ENCODE measurements at places on chromosomes 7 and 10.

- DNase-seq = no peak
These were observed 6.0 kb upstream of the SHH start for GRCh38 chr7:155818154-155818819.

DNA sequence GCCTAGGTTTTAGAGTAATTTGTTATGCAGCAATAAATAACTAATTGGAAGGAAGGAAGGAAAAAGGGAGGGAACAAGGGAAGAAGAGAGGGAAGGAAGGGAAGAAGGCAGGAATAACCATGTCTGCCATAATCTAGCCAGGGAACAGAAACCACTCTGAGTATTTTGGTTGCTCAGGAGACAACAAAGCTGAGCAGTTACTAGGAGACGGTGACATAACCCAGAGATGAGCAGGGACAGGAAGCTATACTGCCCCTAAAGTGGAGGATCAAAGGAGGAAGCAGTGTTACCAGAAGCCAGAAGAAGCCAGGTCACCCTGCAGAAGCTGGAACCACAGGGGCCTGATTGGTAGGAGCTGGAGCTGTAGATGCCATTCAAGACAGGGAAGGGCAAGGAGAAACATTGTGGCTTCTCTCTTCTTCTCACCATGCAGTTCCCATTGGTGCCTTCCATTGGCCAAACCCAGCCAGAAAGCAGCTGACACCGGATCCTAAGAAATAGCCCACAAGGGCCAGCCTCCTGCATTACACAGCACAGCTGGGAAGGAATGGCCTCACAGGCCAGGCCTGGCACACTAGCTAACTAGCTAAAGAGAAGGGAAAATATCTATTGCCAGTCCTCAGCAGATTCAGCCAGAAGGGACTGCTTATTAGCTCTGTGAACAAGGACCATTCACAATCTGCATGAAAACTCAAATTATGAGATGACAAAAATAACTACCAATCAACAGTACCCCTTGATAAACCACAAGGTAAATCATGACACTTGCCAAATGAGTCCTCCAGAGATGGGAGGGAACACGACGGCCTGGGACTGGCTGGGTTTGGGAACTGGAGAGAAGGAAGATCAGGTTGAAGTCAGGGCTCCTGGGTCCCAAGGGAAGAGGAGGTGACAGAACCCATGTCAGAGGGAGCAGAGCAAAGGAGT lies 184.5 kb upstream of the NFE2L3 start:
- no peak for DNase-seq

DNA sequence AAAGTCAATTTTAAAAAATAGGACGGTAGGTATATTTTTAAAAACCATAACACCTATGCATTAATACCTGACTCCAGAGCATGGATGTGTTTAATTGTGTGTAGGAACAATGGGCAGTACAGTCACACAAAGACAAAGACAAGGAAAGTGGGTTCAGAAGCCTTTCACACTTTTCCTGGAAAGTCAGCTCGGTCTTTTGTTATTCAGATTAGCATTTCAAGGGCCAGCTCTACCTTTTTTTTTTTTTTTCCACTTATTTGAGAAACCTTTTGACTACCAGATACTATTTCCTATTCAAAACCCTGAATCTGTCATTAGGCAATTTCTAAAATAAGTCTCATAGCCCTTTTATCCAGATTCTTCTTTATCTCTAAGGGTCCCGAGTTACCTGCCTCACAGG lies 401.9 kb downstream of the PARD3 start:
- no peak for DNase-seq

DNA sequence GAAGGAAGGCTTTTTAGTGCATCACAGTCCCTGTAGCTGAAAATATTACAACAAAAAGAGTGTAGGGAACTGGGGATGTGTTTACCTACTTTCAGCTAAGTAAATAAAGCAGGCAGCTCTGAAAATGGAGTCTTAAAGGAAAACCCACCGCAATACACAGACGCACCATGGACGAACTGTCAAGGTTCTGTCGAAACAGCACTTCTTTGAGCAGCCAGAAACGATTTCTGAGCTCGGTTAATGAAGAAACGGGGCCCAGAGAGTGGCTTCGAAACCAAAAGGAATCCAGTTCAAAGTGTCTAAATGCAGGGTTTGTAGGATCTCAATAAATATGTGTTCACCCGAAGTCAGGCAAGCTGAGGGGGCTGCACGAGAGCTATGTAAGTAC lies 275.4 kb upstream of the NEBL start:
- no peak for DNase-seq

- no peak for DNase-seq
These were observed 694.5 kb upstream of the PCDH15 start for GRCh38 chr10:55495555-55495954.

GRCh38 chr10:110433740-110434139 lies 64.0 kb upstream of the DUSP5 start:
- no peak for DNase-seq

DNA sequence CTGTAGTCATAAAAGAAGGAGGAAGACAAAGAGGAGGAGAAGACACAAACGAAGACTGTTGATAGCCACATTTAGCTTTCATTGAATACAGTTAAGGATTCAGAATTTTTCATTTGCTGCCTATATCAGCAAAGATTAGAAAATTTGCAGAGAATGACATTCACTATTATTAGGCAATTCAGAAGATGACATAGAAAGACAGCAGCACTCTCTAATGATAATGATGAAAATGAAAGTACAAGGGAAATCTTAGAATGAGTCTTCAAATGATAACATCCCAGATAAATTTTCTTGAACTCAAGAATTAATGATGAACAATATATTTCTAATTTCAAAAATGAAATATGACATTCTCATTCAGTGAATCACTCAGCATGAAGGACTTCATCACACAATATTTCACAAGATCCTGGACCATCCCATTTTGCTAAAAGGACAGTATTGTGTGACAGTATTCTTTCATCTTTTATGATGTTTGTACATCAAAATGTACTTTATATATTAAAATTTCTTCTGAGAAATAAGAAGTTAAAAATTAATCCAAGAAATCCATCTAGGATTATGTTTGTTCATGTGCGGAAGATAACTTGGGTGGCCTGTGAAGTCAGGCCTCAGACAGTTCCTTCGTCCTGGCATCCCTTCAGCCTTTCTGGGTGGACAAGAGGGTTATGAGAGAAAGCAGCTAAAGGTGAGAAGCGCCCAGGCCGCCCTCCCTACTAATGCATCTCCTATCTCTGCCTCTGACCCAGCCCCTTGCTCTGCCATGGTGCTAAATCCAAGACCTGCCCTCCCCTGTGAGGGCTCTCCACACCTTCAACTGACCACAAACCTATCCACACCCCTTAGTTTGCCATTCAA lies 47.4 kb upstream of the CAMK2B start:
- DNase-seq = no peak

DNA sequence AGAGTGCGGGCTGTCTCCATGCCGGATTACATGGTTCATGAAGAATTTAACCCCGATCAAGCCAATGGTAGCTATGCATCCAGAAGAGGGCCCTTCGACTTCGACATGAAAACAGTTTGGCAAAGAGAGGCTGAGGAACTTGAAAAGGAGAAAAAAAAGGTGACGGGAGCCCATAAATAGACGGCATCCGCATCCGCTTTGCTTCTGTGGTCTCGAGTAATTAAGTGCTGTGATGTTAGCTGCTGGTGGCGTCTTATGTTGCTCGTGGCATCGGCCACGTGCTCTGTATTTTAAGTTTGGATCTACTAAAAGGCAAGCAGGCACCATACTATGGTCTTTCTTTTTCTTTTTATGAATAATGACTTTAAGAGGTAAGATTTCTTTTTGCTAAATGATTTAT lies 11.1 kb downstream of the C7orf57 start:
- DNase-seq = no peak

- DNase-seq = no peak
These were observed 39.5 kb downstream of the RSU1 start for GRCh38 chr10:16777473-16778370.

DNA sequence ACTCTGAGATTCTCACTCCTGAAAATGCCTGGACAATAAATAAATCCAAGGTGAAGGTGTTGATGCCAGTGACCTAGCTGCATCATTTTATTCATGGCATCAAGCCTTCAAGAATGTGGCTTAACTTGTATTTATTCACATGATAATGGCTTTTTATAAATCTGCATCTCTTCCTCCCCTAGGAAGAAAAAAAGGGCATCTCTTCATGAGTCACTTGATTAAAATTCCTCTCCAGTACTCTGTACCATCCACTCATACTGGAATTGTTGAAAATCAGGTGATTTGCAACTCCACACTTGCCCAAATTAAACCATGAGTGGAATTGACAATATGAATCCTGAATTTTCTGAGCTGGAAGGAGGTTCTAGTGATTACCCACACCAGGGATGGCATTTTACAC lies 30.2 kb downstream of the PTPRE start:
- no peak for DNase-seq

GRCh38 chr10:6721480-6721879 lies 141.4 kb upstream of the PRKCQ start:
- no peak for DNase-seq

DNA sequence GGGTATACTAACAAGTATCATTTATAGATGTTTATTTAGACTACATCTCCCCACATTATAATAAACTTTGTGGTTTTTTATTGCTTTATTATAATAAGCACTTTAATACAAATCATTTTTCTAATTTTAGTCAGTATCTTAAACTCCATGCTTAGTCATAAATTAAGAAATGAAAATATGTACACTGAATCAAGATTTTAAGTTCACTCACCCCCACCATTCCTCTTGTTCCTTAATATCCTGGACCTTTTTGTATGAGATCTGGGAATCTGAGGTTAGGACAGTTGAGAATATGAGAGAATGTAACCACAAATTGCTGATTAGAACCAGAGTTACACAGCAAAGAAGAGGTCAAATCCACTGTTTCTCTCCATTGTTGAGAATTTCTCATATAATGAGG lies 93.6 kb upstream of the WNT16 start:
- no peak for DNase-seq

- no peak for DNase-seq
These were observed 12.8 kb downstream of the CREB3L2 start for GRCh38 chr7:137989094-137989493.

GRCh38 chr7:523347-524336 lies 4.0 kb upstream of the PDGFA start:
- DNase-seq = no peak

DNA sequence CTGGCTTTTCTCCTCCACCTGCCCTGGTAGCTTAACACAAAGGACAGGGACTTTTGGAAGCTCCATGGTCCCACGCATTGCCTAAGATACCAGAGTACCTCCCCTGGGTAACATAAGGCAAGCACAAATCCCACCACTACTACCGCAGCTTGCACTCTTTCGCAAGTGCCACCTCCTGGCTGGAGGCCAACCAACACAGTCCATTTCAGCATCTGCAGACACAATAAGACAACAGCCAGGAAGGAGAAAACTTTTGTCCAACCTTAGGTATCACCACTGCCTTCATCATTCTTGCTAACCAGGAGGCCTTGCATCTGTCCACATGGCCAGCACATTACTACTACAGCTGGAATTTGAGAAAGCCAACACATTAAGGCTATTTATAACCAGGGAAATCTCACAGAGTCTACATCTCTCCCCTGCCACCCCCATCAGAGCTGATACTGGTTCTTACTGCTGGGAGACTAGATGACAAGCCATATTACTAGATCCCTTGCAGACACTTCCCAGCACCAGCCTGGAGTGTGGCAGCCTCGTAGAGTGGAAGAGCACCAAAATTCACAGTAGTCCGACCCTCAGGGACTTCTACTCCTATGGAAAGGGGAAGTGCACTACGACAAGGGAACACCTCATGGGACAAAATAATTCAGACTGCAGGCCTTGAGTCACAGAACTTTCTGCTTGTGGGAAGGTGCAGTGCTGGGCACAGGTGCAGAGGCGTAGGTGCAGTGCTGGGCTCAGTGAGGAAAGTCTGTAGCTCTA lies 39.8 kb upstream of the CDK13 start:
- DNase-seq = no peak

DNA sequence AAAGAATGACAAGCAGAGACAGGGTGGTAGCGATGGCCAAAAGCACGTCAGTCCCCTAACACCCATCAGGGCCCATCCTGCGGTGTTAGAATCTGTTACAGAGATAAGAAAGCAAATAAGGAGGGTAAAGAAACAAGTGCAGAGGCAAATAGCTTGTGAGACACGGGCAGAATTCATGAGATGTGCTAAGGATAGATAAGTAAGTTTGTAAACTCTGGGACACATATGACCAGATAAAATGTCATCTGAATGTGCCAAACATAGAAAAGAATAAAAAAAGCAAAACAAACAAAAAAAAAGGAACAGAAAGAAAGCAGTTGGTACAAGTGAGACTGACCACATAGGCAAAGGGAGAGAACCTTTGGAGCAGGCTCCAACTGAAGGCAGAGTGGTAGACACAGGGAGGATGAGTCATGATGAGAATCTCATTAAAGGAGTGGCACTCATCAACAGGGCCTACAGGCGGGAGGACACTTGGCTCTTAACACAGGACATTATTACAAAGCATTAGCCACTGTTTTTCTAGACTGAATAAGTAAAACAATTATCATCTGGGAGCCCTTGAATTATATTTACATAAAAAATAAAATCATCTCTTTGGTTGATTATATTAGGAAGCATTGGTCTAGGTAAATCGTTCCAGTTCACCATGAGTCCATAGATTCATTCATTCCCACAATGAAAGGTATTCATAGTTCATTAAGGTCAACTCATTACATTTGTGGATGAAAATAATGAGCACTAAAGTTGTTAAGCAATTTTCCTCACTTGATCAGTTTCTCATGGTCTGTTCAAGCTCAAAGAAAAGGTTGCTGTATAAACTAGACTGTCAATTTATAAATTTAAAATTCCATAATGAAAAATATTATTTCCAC lies 21.5 kb upstream of the EPHB6 start:
- DNase-seq = no peak

DNA sequence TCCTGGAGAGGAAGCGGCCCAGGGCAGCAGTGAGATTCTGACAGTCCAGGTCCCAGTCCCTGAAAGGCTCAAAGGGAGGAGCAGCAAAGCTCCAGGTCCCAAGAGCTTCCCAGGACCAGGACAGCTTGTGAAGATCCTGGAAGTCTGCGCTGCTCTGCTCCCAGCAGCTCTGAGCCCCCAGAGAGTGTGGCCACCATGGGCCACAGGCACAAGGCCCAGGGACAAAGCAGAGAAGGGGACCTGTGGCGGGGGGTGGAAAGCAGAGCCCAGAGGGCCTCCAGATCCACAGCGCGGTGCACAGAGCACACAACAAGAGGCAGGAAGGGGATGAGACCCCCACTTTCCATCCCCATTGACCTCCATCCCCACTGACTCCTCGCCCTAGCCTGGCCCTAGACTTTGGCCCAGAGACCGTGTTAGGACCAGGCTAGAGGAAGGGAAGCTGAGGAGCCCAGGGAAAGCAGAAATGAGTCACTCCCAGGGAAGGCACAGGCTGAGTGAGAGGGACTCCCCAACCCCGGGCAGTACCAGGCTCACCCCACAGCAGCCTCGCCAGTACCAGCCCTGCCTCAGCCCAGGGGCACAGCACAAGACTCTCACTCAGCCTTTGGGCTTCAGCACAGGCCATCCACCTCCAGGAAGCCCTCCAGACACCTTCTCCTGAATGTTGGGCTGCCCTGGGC lies 75.5 kb downstream of the GRID1 start:
- DNase-seq = no peak
